Left ventricle myocardium superior (tissue), 1 donor: ENCODE measurements at places on chromosomes 1 and 21. TPM values are rescaled to one million over a fixed set of nuclear protein-coding genes. Genes with fewer than 3 reads are reported as not detected.

DNA sequence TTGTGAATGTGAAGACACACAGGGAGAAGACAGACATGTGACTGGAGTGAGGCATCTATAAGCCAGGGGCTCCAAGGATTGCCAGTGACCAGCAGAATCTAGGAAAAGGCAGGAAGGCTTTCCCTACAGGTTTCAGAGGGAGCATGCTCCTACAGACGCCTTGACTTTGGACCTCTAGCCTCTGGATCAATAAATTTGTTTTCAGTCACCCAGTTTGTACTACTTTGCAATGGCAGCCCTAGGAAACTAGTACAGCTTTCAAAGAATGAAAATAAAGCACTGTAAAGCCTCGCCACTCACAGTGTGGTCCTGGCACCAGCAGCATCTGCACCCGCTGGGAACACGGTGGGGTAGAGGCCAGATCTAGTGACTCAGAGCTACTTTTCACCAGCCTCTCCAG is 510.0 kb downstream of the LTN1 start:
- DNase-seq: no peak

GRCh38 chr21:26777166-26777565 is 68.0 kb downstream of the ADAMTS1 start:
- no peak for DNase-seq

- DNase-seq: no peak
Observed at GRCh38 chr1:232252546-232253118, 377.3 kb downstream of the SIPA1L2 start.

DNA sequence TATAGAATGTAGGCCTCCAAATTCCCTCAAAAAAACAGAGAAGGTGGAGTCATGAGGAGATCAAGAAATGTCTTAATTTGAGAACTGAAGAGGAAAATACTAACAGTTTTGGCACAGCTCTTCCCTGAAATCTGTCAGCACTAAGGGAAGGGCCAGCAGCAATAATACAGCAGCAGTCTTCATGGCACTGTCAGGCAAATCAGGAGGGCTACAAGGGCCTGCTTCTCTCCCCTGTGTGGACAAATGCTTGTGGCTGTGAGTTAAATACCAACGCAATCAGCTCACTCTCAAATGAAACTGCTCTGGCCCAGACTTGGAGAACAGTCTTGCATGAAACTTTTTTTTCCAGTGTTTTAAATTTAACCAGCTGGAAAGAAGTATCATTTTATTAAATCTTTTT is 20.5 kb upstream of the CNN3 start:
- DNase-seq: no peak

DNA sequence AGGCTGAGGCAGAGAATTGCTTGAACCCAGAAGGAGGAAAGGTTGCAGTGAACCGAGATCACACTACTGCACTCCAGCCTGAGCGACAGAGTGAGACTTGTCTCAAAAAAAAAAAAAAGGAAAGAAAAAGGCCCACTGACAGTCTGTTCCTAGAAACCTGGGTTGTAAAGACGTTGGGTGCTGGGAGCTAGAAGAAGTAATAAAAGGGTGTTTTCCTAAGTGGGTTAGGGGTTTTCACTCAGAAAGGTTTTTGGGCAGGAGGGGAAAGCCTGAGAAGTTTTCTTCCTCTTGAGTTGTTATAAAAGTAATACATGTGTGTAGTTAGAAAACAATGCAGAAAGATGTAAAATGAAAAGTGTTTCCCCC is 25.4 kb downstream of the CELA3A start:
- no peak for DNase-seq

GRCh38 chr1:212440419-212440818 is 7.7 kb downstream of the NENF start:
- no peak for DNase-seq

- DNase-seq: no peak
Observed at GRCh38 chr1:157469752-157470675, 82.3 kb downstream of the FCRL5 start.

GRCh38 chr21:33490991-33491372 is 534 bp downstream of the DNAJC28 start:
- DNase-seq: no peak

- peak; percentile 99 for DNase-seq
Observed at GRCh38 chr1:228109073-228109961, at the start of gene MRPL55. Gene MRPL55, minus strand, starts transcription at chr1:228109299. Its CDS starts 1,039 bp downstream, at chr1:228108260.

DNA sequence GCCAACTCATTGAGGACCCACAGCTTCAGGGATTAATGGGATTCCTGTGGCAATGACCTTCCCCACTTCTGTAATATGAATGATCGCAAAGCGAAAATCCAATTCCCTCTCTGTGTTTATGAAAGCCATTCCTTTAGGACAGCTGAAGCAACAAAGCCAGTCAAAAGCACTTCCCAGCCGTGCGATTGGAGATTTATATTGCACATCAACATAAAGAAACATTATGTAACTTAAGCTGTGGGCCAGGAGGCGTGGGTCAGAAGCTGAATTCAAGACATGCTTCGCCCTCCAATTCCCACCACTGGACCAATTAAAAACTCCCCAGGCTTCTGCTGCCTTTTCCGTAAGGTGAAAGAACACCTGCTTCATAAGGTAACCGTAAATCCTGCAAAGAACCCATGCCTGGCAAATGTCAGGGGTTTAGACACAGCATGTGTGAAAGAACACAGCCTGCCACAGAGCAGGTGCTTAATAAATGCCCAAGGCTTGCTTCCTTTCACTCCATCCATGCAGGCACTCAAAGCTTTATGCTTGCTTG is 138.9 kb upstream of the SOD1 start:
- no peak for DNase-seq

DNA sequence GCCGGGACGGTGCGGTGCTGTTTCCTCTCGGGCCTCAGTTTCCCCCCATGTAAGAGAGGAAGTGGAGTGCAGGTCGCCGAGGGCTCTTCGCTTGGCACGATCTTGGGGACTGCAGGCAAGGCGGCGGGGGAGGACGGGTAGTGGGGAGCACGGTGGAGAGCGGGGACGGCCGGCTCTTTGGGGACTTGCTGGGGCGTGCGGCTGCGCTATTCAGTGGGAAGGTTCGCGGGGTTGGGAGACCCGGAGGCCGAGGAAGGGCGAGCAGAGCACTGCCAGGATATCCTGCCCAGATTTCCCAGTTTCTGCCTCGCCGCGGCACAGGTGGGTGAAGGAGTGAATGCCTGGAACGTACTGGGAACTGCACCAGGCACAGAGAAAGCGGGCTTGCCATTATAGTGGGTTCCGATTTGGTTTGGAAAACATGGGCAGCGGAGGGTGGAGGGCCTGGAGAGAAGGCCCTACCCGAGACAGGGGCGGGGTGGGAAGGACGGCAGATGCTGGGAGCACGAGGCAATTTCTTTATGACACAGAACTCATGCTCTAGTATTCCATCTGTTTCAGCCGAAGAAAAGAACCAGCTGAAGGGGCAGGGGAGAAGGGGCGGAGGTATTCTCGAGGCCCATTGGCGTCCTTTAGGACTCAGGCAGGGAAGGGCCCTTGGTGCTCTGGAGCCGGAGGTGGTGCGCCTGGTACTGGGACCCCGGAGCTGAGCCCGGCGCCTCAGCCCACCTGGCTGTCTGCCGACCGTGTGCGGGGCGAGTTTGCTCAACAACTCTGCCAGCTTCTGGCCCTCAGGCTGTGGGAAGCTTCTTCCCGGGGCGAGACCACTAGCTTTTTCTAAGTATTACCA is 960 bp downstream of the PCSK9 start:
- DNase-seq: no peak

- DNase-seq: no peak
Observed at GRCh38 chr1:83889707-83890106, 109.2 kb downstream of the TTLL7 start.

DNA sequence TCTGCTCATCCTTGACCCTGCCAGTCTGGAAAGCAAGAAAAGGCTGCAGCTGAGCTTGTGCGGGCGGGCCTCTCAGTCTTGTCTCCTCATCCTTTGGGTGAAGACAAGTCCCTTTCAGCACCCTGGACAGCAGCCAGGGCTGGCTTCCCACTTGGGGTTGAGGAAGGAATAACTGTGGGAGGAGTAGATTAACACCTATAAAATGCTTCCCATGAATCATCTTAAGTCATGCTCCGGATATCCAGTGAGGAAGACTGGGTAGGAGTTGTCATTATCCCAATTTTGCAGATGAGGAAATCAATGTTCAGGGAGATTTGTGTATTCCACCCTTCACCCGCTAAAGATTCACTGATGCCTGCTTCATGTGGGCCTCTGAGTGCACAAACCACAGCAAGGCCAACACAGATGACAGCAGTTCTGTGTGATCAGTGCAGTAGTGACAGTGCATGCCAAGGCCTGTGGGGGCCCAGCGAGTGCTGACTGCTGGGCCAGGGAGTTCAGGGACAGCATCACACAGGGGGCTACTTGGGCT is 20.1 kb upstream of the COL16A1 start:
- DNase-seq: peak; percentile 79

DNA sequence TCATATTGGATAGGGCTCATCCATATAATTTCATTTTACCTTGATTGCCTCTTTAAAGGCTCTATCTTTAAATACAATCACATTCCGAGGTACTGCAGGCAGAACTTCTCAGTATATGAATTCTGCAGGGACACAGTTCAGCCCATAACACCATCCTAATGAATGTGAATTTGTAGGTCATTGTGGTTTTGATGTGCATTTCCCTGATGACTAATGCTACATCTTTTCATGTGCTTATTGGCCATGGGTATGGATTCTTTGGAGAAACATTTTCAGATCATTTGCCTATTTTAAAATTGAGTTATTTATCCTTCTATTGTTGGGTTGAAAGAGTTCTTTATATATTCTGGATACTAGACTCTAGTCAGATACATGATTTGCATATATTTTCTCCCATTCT is 9.6 kb upstream of the RPS6KC1 start:
- no peak for DNase-seq

S1PR1 gene
- 58.1 TPM for total RNA-seq

KRTAP19-1 gene
- not detected for total RNA-seq
